ENCODE measurements at places on chromosomes 4 and X.

- no peak for DNase-seq
Measured at GRCh38 chr4:24675721-24676389, 91.5 kb upstream of the DHX15 start.

DNA sequence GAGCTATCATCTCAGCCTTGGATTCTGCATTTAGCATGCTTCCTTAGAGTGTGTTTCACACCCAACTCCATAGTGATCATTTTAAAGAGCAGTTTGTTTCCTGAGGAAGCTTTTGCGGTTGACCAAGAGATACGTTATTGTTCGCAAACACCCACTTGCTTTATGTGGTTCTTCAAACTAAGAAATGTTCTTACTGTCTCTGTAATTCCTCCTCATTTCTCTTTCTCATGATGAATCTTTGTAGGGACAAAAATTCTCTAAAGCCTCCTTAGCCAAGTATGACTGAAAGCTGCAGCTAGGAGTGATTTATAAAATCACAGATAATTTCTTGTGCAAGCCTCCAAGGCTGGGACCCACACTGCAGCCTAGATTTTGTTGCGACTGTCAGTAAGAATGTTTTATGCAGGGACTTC lies 10.0 kb downstream of the TNIP3 start:
- no peak for DNase-seq

DNA sequence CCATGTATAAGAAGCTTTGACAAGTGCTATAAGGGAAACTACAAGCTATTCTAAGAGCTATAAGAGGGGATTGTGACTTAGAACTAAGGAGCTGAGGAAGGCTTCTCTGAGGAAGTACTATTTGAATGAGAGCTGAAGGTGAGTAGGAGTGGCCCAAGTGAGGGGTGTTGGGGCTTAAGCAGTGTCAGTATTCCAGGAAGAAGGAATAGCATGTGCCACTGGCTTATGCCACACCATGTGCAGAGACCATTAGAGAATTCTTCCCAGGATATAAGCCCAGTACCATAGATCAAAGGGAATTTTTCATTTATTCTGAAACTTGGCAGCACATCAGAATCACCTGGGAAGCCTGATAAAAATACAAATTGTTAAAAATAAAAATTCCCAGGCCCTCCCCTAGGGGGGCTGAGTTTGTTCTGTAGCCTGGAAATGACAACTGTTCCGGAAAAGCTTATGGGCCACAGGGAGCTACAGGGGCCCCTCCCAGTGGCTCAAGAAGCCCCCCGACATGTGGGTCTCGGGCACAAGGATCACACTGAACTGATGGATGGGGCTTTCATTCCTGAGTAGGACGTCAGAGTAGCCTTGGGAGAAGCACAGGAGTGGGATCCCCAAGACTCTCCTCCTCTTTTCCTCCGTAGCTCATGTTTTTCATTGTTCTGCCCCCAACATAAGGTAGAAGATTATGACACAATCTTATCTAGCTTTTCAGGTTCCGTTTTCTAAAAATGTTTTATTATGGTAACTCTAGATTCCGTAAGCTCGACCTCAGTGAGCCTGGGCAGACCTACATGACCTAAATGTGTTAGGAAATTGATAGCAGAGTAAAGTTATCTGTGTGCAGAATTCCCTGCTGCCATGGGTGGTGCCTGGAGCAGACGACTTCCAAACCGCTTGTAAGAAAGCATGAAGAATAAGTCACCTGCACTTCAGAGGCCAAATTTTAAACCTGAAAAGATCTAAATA lies 119.3 kb downstream of the AFF1 start:
- DNase-seq = no peak

DNA sequence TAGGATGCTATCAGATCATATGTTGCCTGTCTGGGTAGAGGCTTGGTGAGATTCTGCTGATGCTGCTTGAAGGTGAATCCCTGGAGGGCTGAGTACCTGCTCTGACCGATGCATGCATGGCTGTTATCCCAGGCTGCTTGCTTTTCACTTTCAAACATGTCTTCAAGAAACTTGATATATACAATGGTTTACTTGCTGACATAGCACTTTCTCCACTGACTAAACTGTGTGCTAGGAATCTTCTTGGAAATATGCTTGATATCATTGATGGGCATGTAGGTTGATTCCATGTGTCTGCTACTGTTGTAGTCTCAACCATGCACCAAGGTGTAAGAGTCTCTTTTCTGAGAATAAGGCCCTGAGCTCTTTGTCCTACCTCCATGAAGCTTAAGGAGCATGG lies 79.6 kb upstream of the WDR1 start:
- no peak for DNase-seq

DNA sequence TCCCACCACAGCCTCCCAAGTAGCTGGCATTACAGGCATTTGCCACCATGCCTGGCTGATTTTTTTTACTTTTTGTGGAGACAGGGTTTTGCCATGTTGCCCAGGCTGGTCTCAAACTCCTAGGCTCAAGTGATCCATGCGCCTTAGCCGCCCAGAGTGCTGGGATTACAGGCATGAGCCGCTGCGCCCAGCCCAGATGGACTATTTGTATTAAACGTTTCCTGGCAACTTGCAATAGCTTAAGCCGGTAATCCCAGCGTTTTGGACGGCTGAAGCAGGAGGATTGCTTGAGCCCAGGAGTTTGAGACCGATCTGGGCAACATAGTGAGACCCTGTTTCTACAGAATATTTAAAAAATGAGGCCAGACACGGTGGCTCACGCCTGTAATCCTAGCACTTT lies 18.4 kb downstream of the UBE2K start:
- DNase-seq = no peak

DNA sequence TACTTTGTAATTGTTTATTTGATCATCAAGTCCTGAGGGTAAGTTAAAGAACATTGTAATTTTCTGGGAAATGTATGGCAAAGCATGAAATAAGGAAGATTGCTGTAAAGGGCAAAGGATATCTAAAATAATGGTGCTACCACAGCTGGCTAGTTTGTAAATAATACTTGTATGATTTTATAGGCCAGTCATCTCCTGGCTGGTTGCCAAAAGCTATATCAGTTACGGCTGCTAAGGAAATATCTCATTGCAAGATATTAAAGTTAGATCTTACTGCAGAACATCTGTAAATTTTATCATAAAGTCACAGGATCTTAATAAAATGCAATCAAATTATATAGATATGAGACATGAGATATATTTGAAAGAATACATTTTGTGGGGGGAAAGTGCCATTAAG lies 150.8 kb upstream of the CXCL13 start:
- no peak for DNase-seq

DNA sequence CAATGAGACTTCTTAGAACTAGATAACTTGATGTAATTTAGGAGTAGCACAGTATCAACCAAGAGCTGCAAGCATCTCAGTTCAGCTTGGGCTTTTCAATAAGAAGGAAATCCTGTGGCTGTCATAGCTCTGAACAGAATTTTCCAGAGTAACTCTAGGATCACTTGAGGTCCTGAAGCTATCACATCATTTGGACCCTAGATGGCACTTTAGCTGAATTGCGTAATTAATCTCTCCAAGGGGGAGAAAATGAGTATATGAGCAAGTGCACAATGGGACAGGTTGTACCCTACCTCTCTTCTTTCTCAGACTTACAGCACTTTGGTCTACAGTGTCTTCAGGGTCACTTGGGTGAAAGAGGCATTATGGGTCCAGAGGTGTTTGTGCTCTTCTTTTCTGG lies 45.2 kb downstream of the SLC4A4 start:
- DNase-seq = no peak

DNA sequence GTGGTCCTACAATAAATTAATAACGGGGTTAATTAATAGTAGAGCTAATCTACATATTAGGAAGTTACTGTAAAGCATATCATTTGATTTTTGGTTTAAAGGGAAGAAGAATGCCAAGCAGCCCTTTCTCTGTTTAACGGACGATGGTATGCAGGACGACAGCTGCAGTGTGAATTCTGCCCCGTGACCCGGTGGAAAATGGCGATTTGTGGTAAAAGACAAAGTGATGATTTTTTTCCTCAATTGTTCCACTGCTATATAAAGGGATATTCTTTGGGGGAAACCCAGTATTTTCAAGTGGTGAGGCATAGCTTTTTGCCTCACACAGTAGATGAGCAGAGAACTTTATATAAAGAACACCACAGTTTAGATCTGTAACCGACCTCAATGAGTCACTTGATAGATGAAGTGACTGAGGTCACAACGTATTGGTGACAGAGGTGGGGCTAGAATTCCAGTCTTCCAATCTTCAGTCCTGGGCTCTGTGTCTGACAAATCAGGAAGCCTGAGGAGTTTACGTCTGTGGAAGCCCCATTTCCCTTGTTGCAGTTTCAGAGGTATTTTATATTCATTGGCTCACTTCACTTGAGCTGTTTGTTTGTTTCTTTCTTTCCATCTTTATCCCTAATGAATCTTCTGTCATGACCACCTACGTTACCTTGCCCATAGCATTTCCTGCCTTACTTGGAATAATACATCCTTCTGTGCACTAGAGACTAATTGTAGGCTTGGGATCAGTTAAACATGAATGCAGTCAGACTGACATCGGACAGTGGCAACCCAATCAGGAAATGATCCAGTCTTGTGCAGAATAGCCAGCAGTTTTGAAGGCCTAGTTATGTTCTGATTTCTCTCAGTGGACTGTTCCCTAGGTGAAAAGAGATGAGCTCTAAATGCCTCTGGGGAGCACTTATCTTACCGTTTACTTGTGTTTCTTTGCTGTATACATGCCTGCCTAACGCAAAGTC lies 30.1 kb downstream of the ZRSR2 start:
- peak; percentile 26 for DNase-seq

DNA sequence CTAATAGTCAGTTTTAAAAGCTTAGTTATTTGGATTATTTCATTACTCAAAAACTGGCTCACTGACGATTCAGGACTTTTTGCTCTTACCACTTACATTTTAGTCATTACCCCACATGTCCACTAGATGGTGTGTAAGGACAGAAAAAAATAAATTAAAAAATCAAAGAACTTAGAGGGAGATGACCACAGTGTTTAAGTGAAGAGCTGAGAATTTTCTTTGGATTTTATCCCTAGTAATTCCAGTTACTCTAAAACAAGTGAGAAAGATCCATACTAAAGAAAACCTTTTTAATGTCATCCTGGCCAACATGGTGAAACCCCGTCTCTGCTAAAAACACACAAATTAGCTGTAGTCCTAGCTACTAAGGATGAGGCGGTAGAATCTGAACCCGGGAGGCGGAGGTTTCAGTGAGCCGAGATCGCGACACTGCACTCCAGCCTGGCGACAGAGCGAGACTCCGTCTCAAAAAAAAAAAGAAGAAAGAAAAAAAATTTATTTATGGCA lies 26.4 kb upstream of the TMPRSS11B start:
- no peak for DNase-seq

GRCh38 chr4:21327976-21328700 lies 620.4 kb downstream of the KCNIP4 start:
- DNase-seq = no peak

- DNase-seq = no peak
Measured at GRCh38 chr4:105466580-105466979, 7.3 kb downstream of the PPA2 start.

DNA sequence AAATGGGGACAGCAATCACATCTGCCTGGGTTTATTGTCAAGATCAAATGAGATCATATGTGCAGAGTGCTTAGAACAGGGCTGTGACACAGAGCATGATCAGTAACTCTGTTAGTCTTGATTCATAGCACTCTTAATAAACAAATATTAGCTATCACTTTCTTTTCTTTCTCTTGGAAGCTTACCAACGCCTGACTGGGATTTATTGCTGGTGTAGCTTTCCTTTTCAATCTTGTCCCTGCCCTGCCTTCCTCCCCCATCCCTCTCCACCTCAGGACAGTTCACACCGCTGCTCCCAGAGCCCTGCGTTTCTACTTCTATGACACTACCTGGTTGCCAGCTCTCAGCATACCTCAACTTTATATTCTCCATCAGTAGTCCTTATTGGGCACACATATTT lies 120.7 kb downstream of the LDB2 start:
- no peak for DNase-seq

- DNase-seq = no peak
Measured at GRCh38 chr4:22780317-22780716, 87.6 kb downstream of the GBA3 start.

- DNase-seq = no peak
Measured at GRCh38 chr4:53194727-53195126, 171.1 kb downstream of the SCFD2 start.

GRCh38 chr4:156778606-156779005 lies 193.0 kb downstream of the PDGFC start:
- no peak for DNase-seq

- DNase-seq = no peak
Measured at GRCh38 chrX:31179203-31179602, 107.4 kb upstream of the FTHL17 start.

GRCh38 chrX:81411517-81411916 lies 209.6 kb downstream of the SH3BGRL start:
- DNase-seq = no peak

DNA sequence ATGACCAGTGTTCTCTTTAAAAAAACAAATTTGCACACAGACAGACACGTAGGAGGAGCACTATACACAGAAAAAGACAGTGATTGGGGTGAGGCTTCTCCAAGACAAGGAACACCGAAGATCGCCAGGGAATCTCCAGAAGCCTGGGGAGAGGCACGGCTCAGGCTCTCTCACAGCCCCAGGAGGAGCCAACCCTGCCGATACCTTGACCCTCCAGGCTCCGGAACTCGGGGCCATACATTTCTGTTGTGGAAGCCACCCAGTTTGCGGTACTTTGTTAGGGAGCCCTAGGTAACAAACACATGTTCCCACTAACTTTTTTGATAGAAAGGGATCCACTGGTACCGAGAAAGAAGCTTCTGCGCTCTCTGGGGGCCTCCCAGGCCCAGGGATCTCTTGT lies 55.8 kb downstream of the DCTD start:
- DNase-seq = no peak

DNA sequence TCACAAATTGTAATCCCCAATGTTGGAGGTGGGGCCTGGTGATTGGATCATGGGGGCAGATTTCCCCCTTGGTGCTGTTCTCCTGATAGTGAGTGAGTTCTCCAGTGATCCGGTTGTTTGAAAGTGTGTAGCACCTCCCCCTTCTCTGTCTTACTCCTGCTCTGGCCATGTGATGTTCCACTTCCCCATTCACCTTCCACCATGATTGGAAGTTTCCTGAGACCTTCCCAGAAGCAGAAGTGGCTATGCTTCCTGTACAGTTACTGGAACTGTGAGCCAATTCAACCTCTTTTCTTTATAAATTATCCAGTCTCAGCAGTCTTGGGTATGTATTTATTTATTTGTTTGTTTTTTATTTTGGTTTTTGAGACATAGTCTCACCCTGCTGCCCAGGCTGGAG lies 143.2 kb downstream of the CPE start:
- DNase-seq = no peak

GRCh38 chr4:107129076-107129475 lies 93.0 kb upstream of the DKK2 start:
- no peak for DNase-seq

Data from femur (tissue), 1 donor.